ENCODE measurements at places on chromosomes 13 and 19.

DNA sequence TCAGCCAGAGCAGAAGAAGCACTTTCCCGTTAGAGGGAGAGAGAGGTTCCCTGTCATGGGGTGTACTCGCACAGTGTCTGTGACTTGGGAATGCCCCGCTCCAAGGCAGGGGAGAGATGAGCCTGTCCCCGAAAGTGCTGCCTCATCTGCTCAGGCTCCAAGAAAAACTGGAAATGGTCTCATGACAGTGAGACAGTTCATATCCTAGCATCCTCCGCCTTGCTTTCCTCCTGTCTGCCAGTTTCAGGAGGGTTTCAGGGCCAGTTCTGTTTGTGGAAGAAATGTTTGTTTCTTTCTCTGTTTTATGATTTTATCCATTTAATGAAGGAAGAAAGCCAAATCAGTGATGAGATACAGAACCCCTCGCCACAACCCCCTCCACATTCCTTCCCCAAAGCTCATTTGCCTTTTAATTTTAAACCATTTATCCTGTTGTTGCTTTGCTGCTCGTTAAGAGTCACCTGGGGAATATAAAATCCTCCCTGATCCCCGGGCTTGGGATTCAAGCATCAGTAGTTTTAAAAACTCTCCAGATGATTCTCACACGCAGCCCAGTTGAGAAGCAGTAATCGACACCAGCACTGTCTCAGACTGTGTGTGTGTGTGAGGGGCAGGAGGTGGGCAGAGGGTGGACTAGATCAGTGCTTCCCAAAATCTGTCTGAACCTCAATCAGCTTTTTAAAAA lies 144.6 kb upstream of the UBL3 start:
- DNase-seq: no peak

- DNase-seq: no peak
Measured at GRCh38 chr19:45304141-45304926, 18.3 kb downstream of the CKM start.

DNA sequence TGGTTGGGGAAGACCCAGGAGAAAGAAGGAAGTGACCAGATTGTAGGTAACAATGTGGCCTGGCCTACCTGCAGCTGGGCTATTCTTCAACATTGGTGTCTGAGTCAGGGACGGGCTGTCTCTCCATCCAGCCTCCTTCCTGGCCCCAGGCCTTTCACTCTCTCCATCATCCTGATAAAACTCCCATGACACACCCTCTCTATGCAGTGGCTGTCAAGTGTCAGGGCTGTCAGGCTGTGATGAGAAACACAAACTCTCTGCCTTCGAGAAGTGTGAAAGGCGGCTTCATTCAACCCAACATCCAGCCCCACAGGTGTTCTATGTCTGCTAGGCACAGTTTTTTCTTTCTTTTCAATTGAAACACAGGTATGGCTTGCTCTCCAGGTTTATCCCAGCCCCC lies 153.3 kb upstream of the VSTM2B start:
- DNase-seq: no peak

GRCh38 chr19:30069535-30070197 lies 127.6 kb downstream of the URI1 start:
- DNase-seq: no peak

- no peak for DNase-seq
Measured at GRCh38 chr13:45055198-45055901, 65.0 kb upstream of the GTF2F2 start.

GRCh38 chr13:31374682-31375081 lies 174.9 kb downstream of the B3GLCT start:
- DNase-seq: no peak

DNA sequence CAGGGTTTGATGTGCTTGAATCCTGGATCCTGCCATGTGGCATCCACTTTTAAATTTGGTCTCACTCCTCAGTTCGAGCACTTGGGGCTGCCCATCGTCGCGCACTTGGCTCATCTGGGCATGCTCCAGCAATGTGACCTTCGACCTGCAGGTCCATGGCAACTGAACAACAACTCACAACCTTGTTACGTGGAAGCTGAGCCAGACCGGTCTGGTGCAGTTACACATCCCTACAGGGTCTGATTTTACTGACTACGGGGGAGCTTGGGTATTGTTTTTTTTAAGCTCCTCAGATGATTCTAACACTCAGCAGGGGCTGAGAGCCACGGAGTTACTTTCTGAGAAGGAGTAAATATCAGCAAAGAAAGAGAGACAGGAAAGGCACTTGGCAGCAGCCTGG lies 769.6 kb downstream of the UQCRFS1 start:
- no peak for DNase-seq

DNA sequence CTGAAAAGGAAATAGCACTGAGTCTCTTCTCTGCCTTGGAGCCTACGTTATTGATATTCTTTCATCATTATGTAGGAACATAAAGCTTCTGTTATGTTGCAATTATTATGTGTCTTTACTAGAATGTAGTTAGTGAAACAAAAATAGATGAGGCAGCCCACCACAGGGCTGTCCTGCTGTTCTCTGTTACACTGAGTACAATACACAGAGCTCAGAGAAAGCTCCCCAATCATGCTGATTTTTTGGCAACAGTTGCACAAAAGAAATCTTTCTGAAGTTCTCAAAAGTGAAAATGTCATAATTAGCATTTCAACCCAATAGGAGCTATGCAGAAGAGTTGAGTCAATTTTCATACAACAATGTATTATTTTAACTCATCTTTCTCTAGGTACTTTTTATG lies 119.5 kb downstream of the EFNB2 start:
- DNase-seq: no peak

- DNase-seq: no peak
Measured at GRCh38 chr13:111913761-111914140, 153.2 kb upstream of the SOX1 start.

- no peak for DNase-seq
Measured at GRCh38 chr13:38981096-38981495, 9.5 kb downstream of the STOML3 start.

DNA sequence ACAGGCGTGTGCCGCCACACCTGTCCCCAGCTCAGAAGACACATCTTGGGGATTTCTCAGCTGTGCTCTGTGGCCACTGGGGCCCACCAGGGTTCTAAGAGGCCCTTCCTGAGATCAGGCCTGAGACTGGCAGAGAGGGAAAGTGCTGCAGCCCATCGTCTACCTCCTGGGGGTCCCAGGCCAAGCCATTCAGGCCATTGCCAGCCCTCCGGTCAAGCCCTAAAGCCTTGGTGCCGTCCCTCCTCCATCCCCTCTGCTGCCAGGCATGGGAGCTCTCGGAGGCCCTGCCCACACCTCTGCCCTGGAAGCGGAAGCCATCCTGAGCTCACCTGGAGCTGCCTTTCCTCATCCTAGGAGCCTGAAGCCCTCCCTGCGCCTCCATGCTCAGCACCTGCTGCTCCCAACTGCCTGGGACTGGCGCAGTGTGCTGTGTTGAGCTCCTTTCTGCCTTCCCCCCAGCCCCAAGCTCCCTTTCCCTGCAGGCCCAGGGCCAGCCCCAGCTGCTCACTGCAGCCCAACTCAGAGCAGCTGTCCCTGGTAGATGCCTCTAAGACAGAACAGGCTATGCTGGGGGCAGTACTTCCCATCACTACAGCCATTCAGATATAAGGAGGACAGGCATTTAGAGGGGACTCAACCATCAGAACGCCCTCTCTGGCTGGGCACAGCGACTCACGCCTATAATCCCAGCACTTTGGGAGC lies 2.9 kb downstream of the SLC7A9 start:
- DNase-seq: no peak

GRCh38 chr19:39832341-39833083 lies 1.4 kb downstream of the DYRK1B start:
- no peak for DNase-seq

- DNase-seq: no peak
Measured at GRCh38 chr13:31204592-31204991, 4.8 kb downstream of the B3GLCT start.

- DNase-seq: no peak
Measured at GRCh38 chr13:31394506-31394905, 194.7 kb downstream of the B3GLCT start.

GRCh38 chr13:24218977-24219376 lies 58.5 kb downstream of the SPATA13 start:
- no peak for DNase-seq

- no peak for DNase-seq
Measured at GRCh38 chr13:29991343-29991742, 140.9 kb upstream of the UBL3 start.

- no peak for DNase-seq
Measured at GRCh38 chr13:27026396-27026795, 145.2 kb downstream of the USP12 start.

GRCh38 chr13:69565334-69565733 lies 542.3 kb upstream of the ATXN8OS start:
- no peak for DNase-seq

DNA sequence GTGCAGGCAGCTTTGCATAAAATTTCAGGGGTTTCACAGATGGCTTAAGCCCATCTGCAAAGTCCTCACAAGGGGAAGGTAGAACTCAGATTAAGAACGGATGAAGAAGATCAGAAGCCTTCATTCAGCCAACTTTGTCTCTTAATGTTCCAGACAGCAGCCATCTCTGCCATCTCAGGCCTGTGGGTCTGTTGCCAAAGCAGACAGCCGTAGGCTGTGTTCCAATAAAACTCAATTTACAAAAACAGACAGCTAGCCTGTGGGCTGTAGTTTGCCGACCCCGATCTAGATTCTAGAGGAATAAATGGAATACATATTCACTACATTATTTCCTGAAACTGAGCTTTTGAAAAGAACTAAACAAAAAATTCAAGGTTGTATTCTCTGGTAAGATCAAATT lies 3.8 kb downstream of the DCUN1D2 start:
- DNase-seq: no peak

DNA sequence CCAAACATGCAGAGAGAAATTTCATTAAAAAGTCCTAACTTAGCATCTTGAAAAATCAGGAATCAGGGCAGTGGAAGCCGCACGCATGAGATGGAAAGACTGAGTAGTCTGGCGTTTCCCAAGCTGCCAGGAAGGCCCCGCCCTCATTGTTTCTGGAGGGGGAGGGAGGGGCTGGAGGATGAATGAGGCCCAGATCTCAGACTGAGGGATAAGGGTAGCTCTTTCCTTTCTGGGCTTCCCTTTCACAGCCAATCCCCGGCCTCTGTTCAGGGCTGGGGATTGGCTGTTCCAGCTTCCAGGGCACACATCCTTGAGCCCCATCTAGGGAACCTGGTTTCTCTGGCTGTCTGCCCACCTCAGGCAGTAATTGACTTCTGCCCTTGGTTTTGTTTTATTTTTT lies 7.3 kb downstream of the C19orf53 start:
- no peak for DNase-seq
